ENCODE measurements at places on chromosomes 6 and 20.

- DNase-seq: no peak
Measured at GRCh38 chr6:138336221-138336620, 41.5 kb upstream of the SMIM28 start.

- no peak for DNase-seq
Measured at GRCh38 chr6:149225946-149226345, 91.6 kb upstream of the TAB2 start.

DNA sequence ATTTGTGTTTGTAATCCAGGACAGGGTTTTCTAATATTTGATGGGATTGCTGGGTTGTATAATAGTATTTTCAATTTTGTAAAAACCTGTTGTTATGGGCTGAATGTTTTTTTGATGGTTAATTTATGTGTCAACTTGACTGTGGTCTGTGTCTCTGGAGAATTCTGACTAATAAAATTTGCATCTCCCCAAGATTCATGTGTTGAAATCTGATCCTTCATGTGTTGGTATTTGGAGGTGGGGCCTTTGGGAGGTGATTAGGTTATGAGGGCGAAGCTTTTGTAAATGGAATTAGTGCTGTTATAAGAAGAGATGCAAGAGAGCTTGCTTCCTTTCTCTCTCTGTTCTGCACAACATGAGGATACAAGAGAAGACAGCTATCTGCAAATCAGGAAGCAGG lies 48.7 kb upstream of the SAMD5 start:
- DNase-seq: no peak

- DNase-seq: no peak
Measured at GRCh38 chr6:25703005-25703404, 51.0 kb downstream of the SCGN start.

DNA sequence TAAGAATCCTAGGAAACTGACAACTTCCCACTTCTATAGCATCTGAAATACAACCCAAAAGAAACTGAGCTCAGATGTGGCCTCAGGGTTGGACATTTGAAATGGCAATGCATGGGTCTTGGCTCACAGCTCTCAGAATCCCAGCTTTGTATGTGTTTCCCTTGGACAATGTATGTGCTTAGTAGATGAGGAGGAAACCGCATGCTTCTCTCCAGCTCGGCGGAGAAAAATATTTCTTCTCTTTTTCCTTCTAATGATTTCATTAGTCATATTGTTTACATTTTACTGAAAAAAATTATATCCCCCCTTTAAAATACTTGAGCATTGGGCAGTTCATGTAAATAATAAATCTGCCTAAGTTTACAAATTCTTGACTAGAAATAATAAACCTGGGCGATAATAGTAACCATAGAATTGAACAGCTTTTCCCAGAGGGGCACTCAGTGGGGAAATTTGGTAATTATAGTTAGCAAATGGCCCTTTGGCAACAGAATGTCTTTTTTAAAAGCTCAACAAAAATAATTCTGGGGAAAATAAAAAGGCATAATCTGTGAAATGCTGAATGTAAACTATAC lies 55.3 kb downstream of the PFDN4 start:
- DNase-seq: no peak

GRCh38 chr6:147046141-147046877 lies 157.9 kb upstream of the STXBP5 start:
- no peak for DNase-seq

- no peak for DNase-seq
Measured at GRCh38 chr6:18347021-18347577, 40.1 kb upstream of the RNF144B start.

DNA sequence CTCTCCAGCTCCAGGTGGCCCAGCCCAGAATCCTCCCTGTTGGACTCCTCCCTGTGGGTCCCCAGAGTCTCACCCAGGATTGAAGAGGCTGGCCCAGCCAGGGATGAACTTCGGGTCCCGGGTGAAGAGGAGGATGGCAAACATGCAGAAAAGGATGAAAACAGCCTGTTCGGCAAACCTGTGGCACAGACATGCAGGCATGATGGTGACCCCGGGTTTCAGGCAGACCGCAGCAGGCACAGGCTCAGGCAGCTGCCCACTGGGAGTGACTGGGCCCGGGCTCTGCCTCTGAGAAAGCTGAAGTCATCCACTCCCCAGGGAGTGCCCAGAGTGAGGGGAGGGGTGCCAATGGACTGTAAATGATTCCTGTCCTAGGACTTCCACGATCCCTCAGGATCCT lies 37.5 kb upstream of the OCSTAMP start:
- no peak for DNase-seq

- no peak for DNase-seq
Measured at GRCh38 chr6:168949981-168950857, 303.4 kb downstream of the THBS2 start.

- DNase-seq: no peak
Measured at GRCh38 chr6:12327391-12327790, 37.2 kb downstream of the EDN1 start.

DNA sequence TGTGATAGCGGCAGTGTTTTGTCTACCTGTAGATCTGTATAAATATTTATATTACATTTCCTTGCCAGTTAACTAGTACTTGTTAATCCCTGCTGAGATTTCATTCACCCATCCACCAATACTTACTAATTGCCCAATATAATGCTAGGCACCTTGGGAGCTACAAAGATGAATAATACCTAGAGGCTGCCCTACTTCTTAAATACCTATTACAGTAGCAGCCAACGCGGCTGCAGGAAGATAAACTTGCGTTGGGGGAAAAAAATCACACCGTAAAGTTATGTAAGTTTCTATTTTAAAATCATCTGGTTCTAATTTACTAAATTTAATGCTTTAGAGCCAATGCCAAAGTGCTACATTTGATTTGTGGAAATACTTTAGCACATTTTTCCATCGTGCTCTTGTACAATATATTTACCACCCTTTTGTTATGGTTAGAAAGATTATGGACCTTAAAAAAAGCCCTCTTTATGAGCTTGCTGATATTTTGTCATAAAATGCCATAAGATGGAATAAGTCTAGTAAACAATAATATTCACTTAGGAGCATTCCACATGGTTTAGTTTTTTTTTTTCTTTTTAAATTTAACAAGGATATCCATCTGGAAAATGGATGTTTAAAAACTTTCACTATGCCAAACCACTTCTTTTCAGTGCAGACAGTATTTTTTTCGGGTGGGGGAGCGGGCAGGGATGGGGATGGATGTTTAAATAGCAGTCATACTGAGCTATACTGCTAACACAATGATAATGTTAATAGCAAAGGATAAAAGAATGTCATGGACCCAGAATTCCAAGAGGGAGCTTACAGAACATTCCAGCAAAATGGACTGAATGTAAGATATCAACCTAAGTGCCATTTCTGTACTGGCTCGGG lies 13.2 kb upstream of the NEDD9 start:
- DNase-seq: no peak

DNA sequence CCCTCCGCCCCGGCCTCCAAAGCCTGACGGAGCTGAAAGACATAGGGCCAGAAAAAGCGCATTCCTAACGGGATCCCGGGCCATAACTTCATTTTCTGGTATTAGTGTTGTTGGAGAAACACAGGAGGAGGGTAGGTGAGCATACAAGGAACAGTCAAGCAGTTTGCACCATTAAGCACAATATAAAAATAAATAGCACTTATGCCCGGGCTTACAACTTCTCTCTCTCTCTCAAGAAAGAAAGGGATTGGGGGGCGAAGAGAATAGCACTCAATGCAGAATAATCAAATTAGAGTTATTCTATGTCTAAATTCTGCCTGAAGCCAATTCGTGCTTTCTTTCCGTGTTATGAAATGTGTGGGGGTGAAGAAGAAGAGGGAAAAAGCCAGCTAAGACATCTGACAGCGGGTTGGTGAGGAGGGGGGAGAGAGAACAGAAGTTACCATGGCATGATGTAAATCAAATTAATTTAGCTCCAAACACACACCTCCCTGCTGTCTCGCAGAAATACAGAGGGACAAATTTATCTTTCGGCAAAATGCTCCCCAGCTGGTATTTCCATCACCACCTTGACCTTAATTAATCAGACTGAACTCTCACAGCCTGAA lies 508 bp upstream of the METTL24 start:
- no peak for DNase-seq

DNA sequence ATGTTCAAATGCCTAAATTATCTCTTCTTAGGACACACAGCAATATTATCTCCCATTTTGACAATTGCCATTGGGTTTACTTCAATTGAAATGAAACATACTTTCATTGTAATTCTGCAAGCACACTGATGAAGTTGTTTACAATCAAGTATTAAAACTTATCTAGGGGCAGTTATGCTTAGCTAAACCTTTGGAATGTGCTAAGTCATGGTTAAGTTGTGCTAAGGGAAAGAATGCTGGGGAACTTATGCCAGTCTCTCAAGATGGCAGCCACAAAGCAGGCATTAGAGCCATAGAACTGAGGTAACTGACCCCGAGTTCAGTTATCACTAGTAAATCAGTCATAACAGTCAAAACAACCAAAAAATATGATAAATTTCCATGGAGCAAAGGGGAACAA lies 59.1 kb upstream of the NT5E start:
- no peak for DNase-seq

DNA sequence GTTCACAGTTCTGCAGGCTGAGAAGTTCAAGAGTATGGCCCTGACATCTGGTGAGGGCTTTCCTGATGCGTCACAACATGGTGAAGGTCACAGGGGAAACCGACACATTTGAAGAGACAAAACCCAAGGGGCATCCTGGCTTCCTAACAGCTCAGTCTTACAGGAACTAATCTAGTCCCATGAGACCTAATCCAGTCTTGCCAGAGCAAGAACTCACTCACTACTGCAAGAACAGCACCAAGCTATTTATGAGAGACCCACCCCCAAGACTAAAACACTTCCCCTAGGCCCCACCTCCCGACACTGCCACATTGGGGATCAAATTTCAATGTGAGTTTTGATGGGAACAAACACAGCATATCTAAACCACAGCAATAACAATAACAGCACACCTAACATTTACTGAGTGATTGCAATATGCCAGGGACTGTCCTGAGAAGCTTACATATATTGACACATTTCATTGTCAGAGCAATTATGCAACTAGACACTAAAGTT lies 46.6 kb downstream of the TPBG start:
- no peak for DNase-seq

GRCh38 chr20:50588034-50588736 lies 78.0 kb downstream of the PTPN1 start:
- peak; percentile 54 for DNase-seq

GRCh38 chr6:131914967-131915751 lies 36.0 kb downstream of the CCN2 start:
- no peak for DNase-seq
